B cell (primary cell): ENCODE measurements at places on chromosomes 11 and 22. TPM values are rescaled to one million over a fixed set of nuclear protein-coding genes. Genes with fewer than 3 reads are reported as not detected.

The OR8B12 gene
- not detected in 2 replicates for total RNA-seq

GRCh38 chr11:8806974-8807373, 104.0 kb upstream of the AKIP1 start:
- DNase-seq: no peak

The ARRB1 gene
- 1.0 and 2.2 TPM in 2 replicates for total RNA-seq

DNA sequence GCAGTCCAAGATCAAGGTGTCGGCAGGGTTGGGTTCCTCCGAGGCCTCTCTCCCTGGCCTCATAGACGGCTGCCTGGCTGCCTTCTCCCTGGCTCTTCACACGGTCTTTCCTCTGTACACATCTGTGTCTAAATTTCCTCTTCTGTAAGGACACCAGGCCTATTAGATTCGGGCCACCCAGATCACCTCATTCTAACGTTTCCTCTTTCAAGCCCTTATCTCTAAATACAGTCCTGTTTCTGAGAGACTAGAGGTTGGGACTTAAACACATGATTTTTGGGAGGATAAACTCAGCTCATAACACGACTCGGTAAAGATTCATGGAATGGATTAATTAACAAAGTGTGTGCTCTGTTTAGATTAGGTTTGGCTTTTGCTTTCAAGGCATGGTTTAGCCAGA, 136.0 kb upstream of the SORL1-AS1 start:
- peak; percentile 18 for DNase-seq

- DNase-seq: no peak
Observed at GRCh38 chr11:61754534-61755482, 2.4 kb downstream of the MYRF start.

GRCh38 chr11:118287006-118287405, 17.5 kb upstream of the CD3E start:
- DNase-seq: no peak

The MRGPRX3 gene
- total RNA-seq: not detected in 2 replicates

The LDLRAD3 gene
- not detected in 2 replicates for total RNA-seq

- no peak for DNase-seq
Observed at GRCh38 chr22:49032821-49033220, 794.9 kb downstream of the BRD1 start.

The MYOD1 gene
- total RNA-seq: not detected in 2 replicates

DNA sequence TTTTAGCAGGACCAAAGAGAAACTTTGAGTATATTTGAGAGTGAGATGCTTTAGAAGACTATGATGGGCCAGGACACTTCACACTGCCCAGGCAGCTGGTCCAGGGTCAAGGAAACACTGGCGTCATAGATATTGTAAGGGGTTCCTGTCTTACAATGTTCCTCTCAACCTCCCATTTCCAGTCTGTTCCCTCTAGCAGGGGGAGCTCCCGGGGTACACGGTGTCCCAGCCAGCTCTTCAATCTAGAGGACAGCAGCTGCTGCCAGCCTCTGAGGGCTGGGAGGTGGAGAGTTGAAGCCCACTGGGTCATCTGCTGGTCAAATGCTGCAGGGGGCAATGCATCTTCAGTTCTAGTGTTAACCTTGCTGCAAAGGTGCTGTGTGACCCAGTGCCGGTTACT, 40.7 kb upstream of the TIMP3 start:
- DNase-seq: no peak

- DNase-seq: no peak
Observed at GRCh38 chr22:20546541-20546950, 39.1 kb downstream of the MED15 start.

GRCh38 chr22:20783844-20784723, 10.2 kb downstream of the SERPIND1 start:
- peak; percentile 63 for DNase-seq

The CDC45 gene
- 0.49 and 0.56 TPM in 2 replicates for total RNA-seq

- DNase-seq: no peak
Observed at GRCh38 chr11:99275521-99275920, 254.8 kb downstream of the CNTN5 start.

DNA sequence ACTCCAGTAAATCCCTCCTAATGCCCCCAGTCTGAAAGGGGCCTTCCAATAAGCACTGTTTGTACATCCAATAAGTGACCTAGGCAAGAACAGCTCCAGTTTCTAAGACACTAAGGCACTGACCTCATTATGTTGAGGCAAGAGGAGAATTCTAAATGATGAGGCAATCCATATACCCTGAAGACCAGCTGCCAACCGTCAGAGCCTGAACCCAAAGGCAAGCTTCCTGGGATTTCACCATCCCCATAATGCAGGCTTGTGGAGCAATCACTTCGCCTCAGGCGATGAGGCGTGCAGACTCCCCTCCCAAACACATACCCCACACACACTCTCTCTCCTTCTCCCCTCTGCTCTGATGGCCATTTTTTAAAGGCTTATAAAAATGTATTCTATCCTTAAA, 49.5 kb downstream of the LGR4 start:
- DNase-seq: no peak

GRCh38 chr11:123526027-123526805, 96.1 kb downstream of the GRAMD1B start:
- no peak for DNase-seq

- no peak for DNase-seq
Observed at GRCh38 chr22:27554106-27554811, 247.3 kb downstream of the MN1 start.

The CCDC157 gene
- 3.6 and 5.4 TPM in 2 replicates for total RNA-seq

DNA sequence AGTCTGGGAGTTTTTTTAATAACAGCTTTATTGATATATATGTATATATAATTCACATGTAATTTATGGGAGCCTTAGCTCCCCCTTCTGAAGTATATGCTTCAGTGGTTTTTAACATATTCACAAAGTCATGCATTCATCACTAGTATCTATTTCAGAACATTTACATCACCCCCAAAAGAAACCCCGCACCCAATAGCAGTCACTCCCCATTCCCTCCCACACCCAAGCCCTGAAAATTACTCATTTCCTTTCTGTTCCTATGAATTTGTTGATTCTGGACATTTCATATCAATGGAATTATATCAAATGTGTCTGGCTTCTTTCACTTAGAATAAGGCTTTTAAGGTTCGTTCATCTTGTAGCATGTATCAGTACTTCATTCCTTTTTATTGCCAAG, 35.6 kb upstream of the SYT7 start:
- DNase-seq: no peak

DNA sequence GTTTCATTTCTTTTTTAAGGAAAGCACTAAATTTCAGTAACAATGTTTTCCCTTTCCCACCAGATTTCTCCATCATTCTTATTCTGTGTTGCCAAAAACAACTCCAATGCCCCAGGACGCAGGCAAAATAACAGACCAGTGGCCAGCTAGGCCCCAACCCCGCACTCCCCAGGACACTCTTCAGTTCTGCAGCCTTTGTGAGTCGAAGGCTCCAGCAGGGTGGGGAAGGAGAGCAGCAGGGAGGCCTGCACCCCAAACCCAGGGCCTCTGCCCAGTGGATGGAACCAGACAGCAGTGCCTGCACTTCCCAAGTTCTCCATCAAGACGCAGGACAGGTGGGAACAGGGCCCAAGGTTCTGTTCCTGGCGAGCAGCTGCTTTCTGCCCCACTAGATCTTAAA, 34.4 kb downstream of the PPP2R1B start:
- no peak for DNase-seq

- no peak for DNase-seq
Observed at GRCh38 chr11:29623144-29623722, 393.6 kb downstream of the KCNA4 start.

DNA sequence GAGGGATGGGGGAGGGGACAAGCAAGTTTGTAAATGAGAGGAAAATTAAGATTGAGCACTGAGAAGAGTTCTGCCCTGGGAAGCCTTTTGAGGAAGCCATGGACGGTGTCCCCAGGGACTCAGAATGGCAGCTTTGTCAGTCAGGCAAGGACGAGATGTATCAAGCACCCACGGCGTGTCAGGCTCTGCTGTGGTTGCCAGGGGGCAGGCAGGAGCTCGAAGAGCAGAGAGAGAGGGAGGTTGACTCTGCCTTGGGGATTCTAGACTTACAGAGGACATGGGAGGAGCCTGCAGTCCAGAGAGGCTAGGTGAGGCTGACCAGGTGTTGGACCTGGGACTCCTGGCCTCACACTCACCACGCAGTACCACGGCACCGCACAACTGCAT, 29.1 kb upstream of the SYT7 start:
- DNase-seq: no peak
